ENCODE measurements at places on chromosomes 5 and 9. TPM values are rescaled to one million over a fixed set of nuclear protein-coding genes. Genes with fewer than 3 reads are reported as not detected.

Gene NSD1
- 142 TPM for total RNA-seq

Gene PTBP3
- total RNA-seq = 129 TPM

Gene ANKRD33B
- 11.4 TPM for total RNA-seq

Gene LPAR1
- not detected for total RNA-seq

Gene PITX1
- total RNA-seq = 66.8 TPM

Gene CCDC192
- total RNA-seq = not detected

Gene SLC30A5
- total RNA-seq = 42.6 TPM

Gene LOX
- not detected for total RNA-seq

Gene ZFP37
- total RNA-seq = 1.6 TPM

Gene CTSV
- total RNA-seq = 0.31 TPM

Gene GPX3
- not detected for total RNA-seq

Gene CBY3
- total RNA-seq = not detected

Gene PCDHA9
- total RNA-seq = not detected

Gene DNAJC18
- total RNA-seq = 7.1 TPM

Gene CARTPT
- total RNA-seq = not detected

Gene EIF4EBP3
- total RNA-seq = 8.3 TPM

Gene SYK
- total RNA-seq = 175 TPM

Gene ZNF454
- not detected for total RNA-seq

Gene HMGXB3
- 44.0 TPM for total RNA-seq

Gene AGXT2
- not detected for total RNA-seq

Gene CDC20B
- not detected for total RNA-seq
